ENCODE measurements at places on chromosomes 2 and 18.

DNA sequence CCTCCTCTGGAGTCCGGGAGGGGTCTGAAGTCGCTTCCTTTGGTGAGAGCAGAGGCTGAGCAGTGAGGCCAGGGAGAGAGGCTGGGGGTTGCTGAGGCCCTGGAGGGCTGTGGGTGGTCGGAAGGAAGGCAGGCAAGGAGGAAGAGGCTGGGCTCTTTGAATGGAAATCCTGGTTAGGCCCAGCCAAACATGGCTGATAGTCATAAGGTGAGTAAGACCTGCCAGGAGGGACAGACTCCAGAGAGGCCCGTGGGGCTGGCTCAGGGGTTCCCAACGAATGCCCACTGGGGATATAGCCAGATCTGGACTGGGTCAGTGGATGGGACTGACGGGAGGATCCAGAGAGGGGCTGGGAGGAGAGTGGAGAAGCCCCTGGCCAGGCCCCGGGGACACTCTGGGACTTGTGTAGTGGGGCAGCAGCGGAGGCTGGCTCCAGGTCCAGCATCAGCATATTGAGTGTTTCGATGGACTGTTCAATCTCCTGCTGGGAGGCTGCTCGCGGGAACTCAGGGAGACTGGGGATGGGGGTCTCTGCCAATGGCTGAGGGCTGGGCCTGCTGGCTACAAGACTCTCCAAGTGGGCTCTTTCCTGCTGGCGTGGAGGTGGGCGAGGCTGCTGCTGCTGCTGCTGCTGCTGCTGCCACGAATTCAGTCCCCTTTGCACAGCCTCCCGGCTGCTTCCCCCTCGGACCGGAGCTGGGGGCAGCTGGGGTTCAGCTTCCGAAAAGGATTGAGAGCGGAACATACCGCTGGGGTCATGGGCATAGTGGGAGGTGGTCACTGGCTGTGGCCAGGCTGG is 155.0 kb downstream of the TNS1 start:
- DNase-seq = no peak

GRCh38 chr2:196224756-196225155 is 53.4 kb upstream of the STK17B start:
- DNase-seq = no peak

- DNase-seq = no peak
Observed at GRCh38 chr18:50579061-50579774, 19.3 kb downstream of the MAPK4 start.

DNA sequence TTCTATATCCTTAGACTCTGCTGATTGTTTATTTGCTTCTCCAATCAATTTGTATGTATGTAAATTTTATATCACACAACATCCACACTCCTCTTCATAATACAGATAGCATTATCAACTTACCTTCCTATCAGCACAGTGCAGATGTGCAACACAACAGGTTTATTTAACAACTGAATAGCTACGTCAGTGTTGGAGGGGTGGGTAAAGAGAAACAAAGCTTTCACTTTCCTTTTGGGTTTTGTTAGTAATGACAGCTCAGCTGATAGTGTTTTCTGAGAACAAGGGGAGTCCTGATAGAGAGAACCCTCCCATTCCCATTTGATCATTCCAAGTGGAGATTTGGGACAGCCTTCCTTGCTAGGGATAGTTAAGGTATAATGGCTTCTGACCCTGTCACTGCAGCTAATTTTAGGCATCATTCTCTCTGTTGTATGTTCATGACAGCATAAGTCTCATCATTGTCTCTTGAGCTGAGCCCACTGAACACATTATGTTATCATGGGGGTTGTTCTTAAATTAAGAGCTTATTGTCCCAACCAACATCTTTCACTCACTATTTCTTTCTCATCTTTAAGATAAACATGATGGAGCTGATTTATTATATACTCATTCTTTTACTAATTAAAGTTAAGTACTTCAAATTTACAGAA is 227.7 kb downstream of the GPD2 start:
- peak; percentile 13 for DNase-seq

GRCh38 chr2:112148477-112148876 is 10.3 kb downstream of the FBLN7 start:
- no peak for DNase-seq

DNA sequence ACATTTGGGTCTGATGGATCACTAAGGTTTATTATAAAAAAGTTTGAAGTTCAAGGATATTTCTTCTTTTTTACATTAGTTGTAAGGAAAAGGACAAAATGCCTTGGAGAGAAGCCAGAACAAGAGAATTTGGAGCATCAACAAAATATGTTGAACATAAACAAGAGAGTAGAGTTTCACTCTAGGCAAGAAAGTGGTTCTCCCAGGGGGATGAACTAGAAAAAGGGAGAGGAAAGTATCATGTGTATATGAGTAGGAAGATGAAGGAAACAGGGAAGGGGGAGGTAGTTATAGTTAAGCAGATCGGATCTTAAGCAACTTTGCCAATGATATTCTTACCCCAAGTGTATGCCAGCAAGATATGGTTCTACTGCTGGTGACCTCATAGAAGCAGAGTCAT is 63.8 kb upstream of the GALNT3 start:
- no peak for DNase-seq

- peak; percentile 3 for DNase-seq
Observed at GRCh38 chr2:95231723-95232122, 24.4 kb downstream of the ZNF892 start.

GRCh38 chr2:83640506-83640905 is 818.6 kb downstream of the SUCLG1 start:
- no peak for DNase-seq

- DNase-seq = no peak
Observed at GRCh38 chr2:68238955-68239822, 13.1 kb downstream of the PPP3R1 start.

DNA sequence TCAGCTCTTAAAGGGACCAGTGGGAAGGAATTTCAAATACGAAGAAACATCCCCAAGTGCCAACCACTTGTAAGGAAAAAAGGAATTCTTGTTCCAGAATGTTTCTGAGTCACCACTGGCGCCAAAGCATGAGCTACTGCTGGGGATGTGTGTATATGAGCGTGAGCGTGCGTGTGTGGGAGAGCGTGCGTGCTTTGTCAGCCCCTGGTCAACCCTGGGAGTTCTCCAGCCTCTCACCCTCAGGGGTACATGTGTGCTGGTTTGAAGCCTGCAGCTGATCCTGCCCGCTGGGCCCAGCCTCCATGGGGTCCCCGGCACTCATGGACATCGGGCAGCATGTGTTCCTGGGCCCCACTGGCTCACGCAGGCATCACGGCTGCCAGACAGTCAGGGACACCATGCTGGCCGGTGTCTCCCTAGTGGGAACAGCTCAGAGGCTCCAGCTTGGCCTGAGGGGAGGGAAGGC is 17.1 kb downstream of the HS6ST1 start:
- no peak for DNase-seq

DNA sequence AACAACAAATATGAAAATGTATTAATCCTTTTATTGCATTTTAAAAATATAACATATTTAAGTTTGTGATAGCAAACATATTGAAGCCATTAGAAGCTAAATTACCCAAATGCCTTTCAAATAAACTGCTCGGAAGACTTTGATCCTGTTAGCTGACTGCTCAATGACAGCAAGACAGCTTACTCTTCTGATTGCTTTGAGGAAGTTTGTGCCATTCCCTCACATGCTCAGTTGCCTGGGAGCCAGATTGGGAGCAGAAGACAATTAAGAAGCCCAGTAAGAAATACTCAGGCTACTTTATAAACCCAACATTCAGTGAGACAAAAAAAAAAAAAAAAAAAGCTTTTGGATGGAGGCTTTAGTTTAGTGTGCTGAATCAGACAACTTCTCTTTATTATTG is 407.1 kb upstream of the SOX11 start:
- DNase-seq = no peak

- no peak for DNase-seq
Observed at GRCh38 chr2:52238782-52239181, 1206.8 kb upstream of the NRXN1 start.

DNA sequence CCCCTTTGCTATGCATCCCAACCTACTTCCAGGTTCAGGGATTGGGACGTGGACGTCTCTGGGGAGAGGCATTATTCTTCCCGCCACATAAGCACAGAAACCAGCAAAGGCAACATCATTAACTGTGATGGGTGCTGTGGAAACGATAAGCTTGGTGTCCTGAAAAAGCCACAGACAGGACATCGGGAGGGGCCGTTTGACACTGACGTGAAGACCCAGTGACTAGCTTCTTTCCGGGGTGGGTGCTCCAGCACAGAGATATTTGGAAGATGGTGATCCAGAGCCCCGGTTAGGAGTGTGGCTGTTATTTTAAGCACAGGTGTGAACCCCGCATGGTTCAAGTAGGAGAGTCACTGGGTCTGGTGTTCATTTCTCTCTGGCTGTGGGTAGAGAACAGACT is 163.8 kb upstream of the HDAC4 start:
- no peak for DNase-seq

- DNase-seq = no peak
Observed at GRCh38 chr2:155733091-155733853, 599.2 kb downstream of the NR4A2 start.

DNA sequence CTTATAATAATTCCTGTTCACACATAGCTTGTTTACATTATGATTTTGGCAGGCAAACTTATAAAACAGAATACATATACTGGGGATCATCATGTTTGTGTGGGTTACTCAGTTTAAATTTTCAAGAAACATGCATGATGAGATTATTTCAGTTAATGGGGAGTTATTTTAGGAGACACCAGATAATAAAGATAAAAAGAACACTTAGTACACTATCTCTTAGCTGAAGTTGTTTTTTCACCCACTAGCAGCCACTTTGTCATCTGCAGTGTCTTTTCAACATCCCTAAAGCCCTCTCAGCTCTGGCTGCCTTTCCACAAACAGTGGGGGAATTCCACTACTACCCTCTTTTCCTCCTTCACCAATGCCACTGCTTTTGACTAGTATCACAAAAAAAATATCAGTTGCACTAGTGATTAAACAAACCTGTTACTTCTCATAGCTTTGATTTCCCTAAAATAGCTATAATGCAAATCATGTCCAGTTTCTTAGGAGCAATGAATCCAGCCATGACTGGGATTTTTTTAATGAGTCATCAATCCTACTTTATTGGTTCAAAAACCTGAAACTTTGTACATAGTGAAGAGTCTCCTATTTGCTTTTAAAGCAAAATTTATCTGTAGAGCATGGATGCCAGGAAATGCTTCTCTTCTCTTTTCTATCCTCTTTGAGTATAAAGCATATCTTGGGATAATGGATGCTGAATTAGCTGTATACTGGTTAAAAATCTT is 156.7 kb upstream of the TFPI start:
- no peak for DNase-seq

DNA sequence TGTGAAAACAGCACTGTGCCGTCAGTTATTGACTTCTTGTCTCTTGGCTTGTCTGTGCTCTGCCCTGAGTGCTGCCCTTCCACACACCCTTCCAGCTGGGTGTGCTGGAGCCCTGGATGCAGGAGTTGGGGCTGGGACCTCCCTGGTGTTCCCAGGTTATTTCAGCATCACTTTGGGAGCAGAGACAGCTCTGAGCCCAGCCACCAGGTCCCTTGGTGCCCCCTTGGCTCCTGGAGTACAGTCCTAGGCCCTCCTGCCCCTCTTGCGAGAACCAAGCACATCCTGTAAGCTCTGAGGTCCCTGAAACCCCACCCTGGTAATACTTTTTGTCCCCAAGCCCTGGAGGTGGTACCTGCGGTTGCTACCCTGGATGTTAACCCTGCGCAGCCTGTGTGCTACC is 24.3 kb downstream of the BOK start:
- DNase-seq = no peak

- DNase-seq = no peak
Observed at GRCh38 chr2:203830304-203831055, 37.1 kb upstream of the CTLA4 start.

DNA sequence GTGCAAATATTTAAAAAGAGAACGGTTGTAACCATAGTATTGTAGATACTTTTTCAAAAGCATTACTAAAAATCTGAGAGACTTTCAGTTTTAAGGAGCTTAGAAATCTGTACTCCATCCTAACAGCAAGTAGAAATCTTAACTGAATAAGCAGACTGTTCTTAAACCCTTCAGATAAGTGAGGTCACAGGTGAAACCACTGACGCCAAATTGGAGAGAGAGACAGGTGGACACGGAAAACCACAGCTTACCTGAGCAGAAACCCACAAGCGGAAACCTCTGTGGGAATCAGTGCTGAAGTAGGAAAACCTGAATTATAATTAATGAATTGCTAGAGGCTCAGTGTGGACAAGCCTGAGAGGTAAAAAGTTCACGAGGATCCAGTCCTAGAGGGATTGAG is 959.4 kb upstream of the CELF4 start:
- no peak for DNase-seq

GRCh38 chr18:35619464-35619863 is 37.9 kb downstream of the GALNT1 start:
- DNase-seq = no peak

GRCh38 chr18:54052259-54052658 is 172.2 kb downstream of the MBD2 start:
- DNase-seq = no peak

GRCh38 chr2:88608184-88608583 is 19.1 kb downstream of the EIF2AK3 start:
- DNase-seq = no peak

DNA sequence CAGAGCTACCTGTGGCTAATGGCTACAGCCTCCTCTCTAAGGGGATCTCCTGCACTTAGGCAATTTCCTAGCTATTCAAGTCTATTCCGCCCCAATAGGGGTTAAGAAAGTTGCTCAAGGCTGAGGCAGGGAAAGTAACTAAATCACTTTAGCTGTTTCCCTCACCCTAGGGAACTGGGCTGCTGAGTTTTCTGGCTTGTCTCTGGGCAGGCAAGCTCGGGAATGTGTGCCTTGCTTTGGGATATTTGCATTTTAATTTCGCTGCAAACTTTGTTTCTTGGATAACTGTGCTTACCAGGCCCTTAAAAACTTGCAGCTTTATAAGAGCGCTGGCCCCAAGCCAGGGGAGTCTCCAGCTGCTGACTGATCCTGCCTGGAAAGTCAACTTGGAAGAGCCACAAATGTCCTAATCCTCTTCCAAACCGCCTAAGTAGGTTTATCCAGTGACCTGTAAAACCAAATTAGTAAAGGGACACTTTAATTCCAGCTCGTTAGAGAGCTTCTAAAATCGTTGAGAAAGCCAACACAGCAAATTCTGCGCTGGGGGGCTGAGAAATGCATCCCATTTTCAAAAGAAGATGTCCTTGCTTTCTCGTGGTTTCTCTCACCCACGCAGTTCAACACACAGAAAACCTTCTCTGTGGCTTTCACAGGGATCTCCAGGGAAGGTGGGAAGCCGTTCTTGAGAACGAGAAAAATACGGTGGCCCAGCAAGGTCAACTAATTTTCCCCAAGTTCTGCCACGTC is 59.5 kb upstream of the SP3 start:
- DNase-seq = no peak

- DNase-seq = peak; percentile 73
Observed at GRCh38 chr2:134258684-134259388, 5.0 kb downstream of the MGAT5 start.
